ENCODE measurements at places on chromosomes 7 and 10. TPM values are rescaled to one million over a fixed set of nuclear protein-coding genes. Genes with fewer than 3 reads are reported as not detected.

USP54 gene
- 8.2 TPM for total RNA-seq

DNA sequence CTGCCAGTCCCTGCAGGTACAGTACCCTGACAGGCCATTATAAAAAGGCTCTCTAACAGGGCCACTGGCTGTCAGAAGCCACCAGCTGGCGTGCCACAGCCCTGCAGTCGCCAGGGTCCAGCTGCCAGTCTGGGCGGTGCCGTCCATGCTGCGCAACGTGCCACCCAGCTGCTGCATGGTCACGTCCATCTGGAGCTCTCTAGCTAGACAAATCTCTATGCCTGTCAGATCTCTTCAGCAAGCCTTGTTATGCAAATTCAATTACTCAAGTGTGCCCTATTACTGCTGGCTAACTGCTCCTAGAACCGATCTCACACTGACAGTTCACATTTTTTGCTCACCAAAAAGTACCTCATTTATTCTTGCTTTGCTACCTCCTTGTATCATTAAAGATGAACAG, 75.9 kb downstream of the HIBADH start:
- DNase-seq, result peak; percentile 87

DNA sequence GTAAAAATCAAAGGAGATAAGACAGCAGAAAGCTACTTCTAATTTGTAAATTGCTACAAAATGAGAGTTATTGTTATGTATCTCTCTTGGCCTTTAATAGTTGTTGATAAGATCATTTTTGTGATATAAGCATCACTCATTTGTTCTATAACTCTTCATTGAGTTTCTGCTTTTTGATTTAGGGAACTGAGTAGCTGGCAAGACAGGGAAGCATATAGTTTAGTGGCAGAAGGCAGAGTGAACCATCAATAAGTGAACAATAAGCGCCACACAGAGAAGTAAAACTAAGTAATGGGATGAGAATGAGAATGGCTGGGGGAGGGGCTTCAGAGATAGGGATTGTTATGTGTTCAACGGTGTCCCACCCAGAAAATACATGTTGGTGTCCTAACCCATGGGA, 245.4 kb downstream of the ADARB2 start:
- no peak for DNase-seq

DNA sequence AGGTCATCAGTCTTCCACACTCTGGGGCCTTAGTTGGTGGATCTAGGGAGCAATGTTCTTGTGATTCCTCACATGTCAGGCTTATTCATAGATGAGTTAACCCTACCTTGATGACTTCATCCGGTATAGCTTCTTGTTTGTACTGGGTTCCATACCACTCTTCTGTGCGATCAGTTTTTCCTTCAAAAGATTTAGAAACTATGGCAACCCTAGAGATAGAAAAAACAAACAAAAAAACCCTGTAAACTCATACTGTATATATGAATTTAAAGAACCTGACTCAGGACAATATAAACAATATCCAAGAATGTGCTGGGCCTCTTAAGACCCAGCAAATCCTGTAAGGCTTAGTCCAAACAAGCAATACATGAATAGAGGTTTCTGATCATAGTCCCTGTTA, 83.5 kb downstream of the IDE start:
- no peak for DNase-seq

DNA sequence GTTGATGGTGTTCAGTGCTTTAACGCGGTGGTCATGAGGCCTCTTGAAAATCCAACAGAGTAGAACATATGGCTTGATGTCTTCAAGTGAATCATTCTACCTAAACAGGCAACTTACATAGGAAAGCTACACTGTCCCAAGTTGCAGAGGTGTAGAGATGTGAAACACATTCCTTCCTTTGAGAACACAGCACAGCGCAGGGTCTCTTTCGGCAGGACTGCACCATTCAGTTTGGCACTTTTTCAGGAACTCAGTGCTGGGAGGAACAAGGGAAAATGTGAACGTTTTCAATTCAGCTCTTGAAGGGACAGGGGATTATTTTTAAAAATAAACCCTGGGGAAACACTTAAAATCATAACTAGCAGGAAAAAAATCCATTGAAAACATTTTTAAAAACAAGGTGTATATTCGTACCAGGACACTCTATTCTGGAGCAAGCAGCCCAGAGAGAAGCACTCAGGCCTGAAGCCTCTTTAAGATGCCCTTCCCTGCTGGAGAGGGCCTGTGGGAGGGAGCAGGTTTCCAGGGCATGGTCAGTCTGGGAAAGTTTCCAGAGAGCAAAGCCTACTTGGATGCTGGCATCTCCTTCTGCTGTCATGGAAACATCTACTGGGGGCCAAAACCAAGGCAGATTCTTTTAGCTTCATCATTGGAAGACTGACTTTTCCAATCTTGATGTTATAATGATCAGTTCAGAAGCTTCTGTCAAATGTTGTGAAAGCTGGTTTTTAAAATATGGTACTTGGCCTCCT, 60.4 kb upstream of the NPVF start:
- no peak for DNase-seq

- no peak for DNase-seq
These were observed 87.8 kb upstream of the RHEB start for GRCh38 chr7:151607464-151607867.

DNA sequence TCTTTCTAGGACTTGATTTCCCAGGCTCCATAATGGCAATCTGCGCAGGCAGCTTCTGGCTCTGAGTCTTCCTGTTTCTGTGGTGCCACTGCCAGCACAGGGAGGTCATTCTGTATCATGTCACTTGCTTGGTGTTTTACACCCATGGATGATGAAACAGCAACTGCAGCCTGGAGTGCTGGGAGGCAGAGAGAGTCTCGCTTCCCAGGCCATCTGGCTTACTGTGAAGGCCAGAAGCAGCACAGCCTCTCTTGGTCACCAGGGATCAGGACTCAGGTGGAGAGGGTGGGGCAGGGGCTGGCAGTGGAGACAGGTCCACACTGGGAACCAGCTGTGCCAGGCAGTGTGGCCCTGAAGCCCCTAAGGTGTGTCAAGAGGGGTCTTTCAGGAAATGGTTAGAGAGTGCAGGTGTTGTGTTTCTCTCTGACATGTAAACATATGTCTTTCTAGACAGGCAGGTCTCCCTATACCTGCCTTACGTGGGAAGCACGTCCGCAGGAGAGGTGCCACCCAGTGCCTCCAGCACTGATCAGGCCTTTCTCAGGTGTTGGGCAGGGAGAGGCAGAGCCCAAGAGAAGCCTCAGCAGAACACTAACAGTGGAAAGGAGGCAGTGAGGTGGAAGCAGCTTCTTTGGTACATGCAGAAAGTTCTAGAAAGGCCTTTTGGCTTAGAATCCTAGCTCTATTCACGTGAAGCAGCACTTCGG, 71.4 kb downstream of the INSIG1 start:
- no peak for DNase-seq

DNA sequence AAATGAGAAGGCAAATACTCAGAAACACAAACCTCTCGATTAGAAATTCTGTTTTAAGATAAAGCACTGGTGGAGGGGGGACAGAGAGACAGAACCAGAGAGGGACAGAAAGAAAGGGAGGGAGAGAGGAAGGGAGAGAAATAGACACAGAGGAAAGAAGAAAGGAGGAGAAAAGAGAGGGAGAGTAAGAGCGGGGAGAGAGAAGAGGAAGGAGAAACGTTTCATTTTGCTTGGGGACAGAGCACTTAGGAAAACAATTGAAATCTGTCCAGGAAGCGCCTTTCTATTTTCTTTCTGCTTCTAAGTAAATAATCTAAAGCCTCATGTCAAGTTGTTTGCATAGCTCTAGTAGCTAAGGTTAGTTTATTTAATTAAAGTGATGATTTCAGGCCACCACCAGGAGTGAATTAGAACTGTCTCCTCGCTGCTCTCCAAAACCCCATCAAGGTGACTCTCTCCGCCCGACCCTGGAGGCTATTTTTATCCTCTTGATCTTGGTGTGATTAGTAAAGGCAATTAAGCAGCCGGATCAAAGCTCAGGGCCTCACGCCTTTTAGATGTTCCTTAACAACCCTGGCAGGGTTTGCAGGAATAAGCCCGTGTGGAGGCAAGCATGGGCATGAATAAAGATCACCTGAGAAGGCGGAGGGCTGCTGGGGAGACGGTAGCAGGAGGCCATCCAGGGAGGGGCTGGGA, 73.4 kb upstream of the INSIG1 start:
- DNase-seq, result no peak

DNA sequence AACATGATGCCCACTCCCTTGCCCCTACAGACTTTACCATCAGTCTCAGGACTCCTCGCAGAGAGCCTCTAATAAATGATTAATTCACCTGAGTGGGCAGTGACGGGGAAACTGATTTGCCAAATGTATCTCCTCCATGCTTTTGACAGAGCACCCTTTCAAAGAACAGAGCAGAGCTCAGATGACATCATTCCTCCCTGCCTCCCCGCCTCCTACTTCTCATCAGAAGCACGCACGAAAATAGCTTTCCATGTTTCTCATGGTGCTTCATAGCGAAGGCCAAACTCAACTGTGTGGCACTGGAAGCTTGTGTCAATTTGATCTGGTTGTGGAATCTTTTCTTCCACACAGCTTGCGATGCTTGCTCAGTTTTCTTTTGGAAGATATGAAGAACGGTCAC, 442.5 kb downstream of the RPS24 start:
- no peak for DNase-seq

TMEM140 gene
- 0.86 TPM for total RNA-seq

DNA sequence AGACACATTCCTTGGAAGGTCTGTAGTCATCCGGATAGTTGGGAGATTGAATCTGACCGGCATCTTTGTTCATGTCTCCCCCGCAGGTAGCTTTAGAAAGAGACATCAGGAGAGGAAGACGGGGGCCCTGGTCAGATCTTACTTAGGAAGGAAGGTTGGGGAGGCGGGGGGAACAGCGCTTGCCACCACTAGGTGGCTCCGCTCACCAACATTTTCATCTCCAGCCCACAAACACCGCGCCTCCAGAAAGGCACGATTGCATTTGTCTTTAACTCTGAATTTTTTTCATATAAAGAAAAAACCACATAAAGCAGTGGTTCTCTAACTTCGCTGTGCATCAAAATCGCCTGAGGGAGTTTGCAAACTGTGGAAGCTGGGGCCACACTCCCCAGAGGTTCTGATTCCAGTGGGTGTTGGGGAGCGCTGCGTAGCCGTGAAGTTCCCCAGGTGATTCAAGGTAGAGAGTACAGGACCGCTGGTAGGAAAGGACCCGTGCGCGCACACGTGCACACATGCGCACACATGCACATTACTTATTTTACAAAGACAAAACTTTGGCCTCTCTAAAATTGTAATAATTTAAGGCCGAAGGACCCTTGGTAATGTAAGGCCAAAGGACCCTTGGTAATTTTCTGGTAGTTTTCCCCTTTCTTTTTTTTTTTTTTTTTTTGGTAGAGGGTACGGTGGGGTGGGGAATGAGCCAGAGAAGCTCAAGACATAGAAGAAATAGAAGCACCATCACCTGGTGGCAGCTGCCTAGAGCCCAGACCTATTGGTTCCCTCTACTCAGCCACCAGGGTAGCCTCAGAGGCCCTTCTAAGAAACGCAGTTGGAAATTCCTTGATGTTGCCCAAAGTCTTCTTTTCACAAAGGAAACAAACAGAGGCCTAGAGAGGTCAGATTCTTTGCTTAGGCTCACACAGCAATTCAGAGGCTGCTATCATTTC, 37.4 kb upstream of the OPALIN start:
- peak; percentile 76 for DNase-seq

- no peak for DNase-seq
These were observed 18.2 kb downstream of the SLC29A3 start for GRCh38 chr10:71337219-71337701.

MRPL32 gene
- total RNA-seq, result 67.6 TPM

DNAJB9 gene
- 18.4 TPM for total RNA-seq

EBF3 gene
- not detected for total RNA-seq

NEURL1 gene
- total RNA-seq, result 0.04 TPM

PPP1R17 gene
- 7.9 TPM for total RNA-seq

TET1 gene
- total RNA-seq, result 2.2 TPM

C7orf57 gene
- not detected for total RNA-seq

OR6B1 gene
- total RNA-seq, result not detected

RADIL gene
- not detected for total RNA-seq

- no peak for DNase-seq
These were observed 473.3 kb downstream of the PLXNA4 start for GRCh38 chr7:132102942-132103341.

EPO gene
- not detected for total RNA-seq

DNA sequence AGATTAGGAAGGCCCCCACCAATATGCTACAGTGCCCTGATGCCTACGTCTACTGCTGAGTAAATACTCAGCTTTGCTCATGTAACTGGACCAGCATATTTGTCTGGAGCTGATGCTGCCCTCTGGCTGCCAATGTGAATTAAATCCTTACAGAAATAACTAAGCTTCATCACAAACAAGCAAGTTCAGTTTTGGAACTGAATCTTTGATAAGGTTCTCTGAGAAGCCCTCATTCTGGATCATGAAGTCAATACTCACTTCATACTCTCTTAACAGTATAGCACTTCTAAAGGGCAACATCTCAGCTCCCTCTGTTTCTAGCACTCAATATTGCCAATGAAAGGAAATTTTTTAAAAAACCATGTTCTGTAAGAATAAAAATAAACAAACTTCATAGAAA, 246.7 kb downstream of the ETV1 start:
- DNase-seq, result peak; percentile 80

DNA sequence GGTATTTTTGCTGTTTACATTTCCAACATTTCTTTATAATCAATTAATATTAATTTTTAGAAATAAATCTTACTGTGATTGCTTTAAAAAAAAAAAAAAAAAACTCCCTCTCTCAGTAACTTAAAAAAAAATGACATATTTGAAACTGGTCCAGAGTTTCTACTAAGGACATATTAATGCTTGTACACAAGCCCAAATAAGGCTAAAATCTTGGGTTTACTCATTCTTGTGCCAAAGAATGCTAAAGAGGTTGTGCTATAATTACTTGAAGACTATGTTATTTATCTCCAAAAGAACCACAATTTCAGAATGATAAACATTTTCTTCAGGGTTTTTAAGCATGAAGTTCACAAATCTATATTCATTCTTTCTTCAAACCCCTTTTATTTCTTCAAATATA, 39.4 kb upstream of the PHF14 start:
- no peak for DNase-seq

GRCh38 chr7:94087664-94088352, 83.7 kb upstream of the BET1 start:
- DNase-seq, result peak; percentile 81

GRCh38 chr10:22760025-22760424, 45.6 kb upstream of the PIP4K2A start:
- no peak for DNase-seq

DNA sequence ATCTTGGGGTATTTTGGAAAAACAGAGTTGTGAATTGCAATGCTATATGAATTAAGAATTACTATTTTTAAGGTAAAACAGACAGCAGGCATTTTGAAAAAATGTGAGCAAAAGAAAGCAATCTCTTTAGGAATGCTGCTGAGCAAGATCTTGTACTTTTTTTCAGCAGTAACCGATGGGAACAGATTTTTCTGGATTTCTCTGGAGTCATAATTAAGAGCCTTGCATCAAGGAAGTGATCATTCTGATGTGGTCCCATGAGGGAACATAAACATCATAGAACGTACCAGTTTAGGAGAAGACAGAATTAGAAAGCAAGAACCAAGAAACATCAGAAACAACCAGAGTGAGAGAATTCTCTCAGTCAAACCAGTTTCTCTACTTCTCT, 157.0 kb upstream of the AGR3 start:
- DNase-seq, result no peak
